ENCODE measurements at places on chromosomes 7 and 10.
A peak's percentile ranks its signal among the peaks of the same experiment; 100 is the strongest.

GRCh38 chr10:60708666-60709065, 69.6 kb upstream of the CDK1 start:
- DNase-seq = no peak

- DNase-seq = no peak
Measured at GRCh38 chr10:110036640-110037039, 28.9 kb downstream of the ADD3 start.

DNA sequence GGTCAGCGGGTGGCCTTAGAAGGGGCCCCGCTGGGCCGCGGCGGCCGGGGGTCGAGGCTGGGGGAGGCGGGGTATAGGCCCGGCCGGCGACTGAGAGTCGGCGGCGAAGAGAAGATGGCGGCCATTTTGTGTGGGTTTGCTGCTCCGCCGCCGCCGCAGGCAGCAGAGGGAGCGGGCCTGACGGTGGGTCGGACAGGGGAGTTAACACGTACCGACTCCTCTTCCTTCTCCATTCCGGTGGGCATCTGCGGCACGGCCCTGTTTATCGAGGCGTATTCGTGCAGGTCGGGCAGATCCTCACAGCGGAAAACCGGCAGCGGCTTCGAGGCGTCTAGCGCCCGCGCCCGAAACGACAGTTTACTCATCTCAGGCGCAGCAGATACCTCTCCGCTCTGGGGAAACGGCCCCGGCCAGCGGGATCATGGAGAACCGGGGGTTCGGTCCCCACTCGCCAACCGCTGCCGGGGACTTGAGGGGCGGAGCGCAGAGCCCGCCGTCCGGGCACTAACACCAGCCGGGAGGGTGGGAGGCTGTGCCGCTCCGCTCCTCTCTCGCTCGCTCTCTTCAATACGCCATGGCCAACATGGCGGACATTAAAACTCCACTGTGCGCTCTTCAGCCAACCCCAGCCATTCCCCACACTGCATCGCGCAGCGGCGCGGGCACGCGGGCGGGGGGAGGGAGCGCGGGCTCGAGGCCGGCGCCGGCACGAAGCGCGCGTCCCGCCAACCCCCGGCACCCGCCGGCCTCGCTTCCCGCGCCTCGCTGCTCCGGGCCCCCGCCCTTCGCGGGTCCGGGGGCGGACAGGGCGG, at the start of gene EPC1:
EPC1 (minus strand) TSS at position 608 of the 812 bp plus-strand sequence; CDS start at position 365, 243 bp downstream.
- DNase-seq = peak; percentile 89

DNA sequence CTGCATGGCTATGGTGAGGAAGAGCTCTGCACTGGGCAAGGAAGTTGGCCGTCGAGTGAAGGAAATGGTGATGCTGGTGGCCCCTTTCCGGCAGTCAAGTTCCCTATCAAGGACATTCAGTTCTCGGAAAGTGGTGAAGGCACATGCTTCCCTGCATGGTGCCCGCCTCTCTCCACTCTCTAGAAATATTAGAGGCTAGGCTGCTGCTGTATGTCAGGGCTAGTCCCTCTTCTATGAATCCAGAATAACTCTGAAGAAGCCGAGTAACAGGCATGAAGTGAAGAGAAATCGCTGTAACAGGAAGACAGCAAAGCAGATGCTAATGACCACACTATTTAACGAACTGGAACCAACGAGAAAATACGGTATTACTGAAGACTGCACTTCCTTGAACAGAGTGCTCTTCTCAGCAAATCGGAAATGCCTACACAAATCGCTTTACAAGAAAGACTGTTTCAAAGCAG, 5.4 kb downstream of the IDI1 start:
- DNase-seq = no peak

DNA sequence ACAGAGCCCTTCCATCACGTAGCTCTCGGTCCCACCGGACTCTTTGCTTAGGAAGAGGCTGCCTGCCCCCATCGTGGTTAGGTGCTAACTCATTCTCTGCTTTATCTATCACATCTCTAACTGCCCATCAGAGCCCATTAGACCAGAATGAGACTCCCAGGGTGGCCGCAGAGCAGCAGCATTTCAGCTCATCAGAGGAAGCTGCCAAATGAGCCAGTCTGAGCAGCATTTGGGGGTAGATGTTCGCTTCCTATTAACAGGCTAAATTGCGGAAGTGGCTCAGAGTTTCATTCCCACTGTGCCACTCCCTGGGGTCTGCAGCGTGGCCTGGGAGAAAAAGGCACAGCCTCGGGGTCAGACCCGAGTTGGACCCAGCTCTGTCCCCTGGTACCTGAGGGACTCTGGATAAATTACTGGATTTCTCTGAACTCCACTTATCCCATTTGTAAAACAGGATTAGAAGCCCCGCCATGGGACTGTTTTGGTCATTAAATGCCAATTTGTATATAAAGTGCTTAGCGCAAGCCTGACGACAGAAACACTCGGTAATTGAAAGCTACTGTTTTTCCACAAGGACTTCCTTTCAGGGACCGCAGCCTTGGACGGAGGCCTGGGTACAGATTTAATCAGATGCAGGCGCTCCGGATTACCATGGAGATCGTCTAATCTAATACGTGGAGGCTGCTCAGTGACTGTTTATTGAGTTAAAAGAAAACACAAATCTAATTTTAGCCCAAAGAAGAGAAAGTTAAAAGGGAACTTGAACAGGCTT, 73.8 kb upstream of the PRLHR start:
- peak; percentile 31 for DNase-seq

GRCh38 chr7:149736478-149737360, 36.7 kb downstream of the ZNF467 start:
- DNase-seq = peak; percentile 82

- no peak for DNase-seq
Measured at GRCh38 chr7:98852826-98853225, 17.0 kb downstream of the TMEM130 start.

- no peak for DNase-seq
Measured at GRCh38 chr10:98971464-98971863, 264.2 kb downstream of the HPSE2 start.

GRCh38 chr10:88383276-88383675, 199.8 kb downstream of the RNLS start:
- no peak for DNase-seq
